Cortex of kidney (tissue), 1 donor: ENCODE measurements at places on chromosomes 1 and 21.

GRCh38 chr1:119467857-119468668 is 38.9 kb upstream of the HSD3B1 start:
- DNase-seq, result no peak

GRCh38 chr1:207268337-207268736 is 53.1 kb upstream of the CD55 start:
- no peak for DNase-seq

- DNase-seq, result no peak
These were observed 388.1 kb upstream of the NR5A2 start for GRCh38 chr1:199639453-199639852.

GRCh38 chr1:234322979-234323378 is 50.3 kb upstream of the COA6 start:
- DNase-seq, result no peak

DNA sequence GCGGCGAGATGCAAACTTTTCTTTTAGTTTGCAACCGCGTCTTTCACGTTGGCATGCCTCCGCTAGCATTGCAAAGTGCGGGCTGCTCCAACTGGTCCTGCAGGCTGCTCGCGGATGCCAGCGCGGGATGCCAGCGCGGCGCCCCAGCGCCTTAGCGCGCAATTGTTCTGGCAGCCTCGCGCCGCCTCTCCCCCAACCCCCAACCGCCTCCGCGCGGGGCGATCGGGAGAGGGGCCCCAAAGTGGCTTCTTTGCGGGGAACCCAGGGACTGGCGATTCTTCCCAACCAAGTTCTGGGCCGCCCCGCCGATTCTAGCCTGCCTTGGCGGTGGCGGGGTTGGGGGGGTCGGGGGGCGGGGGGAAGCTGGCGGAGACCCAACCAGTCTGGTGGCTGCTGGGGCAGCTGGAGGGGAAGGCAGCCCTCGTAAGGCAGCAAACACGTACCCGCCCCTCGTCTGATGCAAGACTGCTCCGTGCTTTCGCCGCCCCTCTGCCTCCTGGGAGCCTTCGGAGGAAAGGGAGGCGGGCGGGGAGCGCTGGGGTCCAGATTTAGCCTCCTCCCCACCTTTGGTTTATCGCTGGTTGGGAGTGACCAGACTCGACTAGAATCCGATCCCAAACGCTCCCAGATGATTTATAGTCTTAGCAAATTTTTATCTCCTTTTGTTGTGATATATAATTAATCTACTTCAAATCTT is 756 bp downstream of the PHGDH start:
- DNase-seq, result no peak

DNA sequence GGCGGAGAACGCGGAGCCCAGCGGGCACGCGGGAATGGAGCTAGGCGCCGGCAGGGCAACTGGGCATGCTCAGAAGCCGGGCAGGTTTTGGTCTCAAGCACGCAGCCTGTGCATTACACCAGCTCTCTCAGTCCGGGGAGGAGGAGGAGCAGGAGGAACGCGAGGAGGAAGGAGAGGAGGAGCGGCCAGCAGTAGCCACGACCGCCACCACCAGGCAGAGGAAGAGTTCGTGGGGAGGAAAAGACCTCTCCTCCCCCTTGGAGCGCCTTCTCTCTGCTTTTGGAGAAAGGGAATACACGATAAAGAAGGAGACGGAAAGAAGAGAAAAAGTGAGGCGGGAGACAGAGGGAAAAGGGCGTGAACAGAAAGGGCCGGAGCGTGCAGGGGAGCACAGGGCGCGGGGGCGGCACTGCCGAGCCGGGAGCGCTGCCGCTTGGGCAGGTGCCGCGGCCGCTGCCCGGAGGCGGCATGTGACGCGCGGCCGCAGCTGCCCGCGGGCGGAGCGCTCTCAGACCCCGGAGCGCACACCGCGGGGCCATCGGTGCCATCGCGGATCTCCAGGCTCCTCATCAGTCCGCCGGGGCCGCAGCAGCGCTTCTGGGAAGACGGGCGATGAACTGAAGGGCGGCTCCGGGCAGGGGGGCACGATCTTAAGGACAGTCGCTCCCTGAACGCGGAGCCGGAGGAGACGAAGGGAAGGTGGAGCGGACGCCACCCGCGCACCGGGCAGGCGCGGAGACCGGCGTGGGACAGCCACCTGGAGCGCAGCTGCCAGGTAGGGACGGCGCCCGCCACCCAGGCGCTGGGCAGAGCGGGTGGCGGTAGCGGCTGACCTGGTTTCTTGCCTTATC is at the start of gene CHRM3:
Gene CHRM3 (plus strand): TSS at position 116 of the 851 bp plus-strand sequence. CDS start 520,884 bp downstream, outside the sequence.
- DNase-seq, result no peak

DNA sequence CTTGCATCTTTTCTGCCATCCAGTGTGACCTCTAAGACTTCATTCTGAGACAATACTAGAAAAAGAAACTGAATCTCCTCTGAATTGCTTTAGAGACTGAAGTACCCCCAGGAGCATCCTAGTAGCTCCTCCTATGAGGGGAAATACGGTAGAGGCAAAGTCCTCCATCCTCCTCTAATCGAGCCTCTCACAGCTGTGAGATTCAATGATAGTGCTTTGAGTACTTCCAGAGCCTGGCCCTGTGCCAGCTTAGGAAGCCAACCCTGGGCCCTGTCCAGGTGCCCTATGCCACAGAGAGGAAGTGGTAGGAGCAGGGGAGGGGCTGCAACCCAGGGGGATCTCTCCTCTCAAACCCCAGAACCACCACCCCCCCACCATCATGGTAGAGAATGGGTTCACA is 10.7 kb downstream of the RORC start:
- DNase-seq, result no peak

GRCh38 chr1:225855503-225856300 is 26.5 kb downstream of the TMEM63A start:
- DNase-seq, result no peak

- no peak for DNase-seq
These were observed 96.7 kb downstream of the GABPA start for GRCh38 chr21:25831300-25831960.

DNA sequence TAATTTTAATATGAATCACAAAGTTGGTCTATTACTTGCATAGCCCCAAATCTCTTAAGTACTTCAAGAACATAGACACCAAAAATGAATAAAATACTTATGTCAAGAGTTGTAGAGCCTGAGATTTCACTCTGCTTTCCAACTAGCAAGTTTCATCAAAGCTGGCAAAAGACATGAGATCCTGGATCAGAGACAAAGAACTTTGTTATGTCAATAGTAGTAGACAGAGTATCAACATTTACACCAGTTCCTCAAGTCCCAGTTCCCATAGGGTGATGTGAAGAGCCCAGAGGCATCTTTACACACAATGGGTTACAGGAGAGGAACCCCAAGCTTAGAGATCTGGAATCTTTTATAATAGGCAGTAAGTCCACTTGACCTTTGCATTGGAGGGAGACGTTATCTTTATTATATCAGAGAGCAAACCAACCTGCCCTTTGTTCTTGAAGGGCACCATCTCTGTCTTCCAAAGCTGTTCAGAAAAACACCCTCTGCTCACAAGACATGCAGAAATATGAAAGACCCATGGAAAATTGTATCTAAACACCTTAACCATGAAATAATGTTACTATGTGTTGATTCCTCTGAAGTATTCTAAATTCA is 174.4 kb upstream of the GALNT2 start:
- no peak for DNase-seq

- no peak for DNase-seq
These were observed 15.0 kb downstream of the DDX59 start for GRCh38 chr1:200654660-200655059.

- no peak for DNase-seq
These were observed 25.6 kb upstream of the PRDM2 start for GRCh38 chr1:13674377-13674776.

DNA sequence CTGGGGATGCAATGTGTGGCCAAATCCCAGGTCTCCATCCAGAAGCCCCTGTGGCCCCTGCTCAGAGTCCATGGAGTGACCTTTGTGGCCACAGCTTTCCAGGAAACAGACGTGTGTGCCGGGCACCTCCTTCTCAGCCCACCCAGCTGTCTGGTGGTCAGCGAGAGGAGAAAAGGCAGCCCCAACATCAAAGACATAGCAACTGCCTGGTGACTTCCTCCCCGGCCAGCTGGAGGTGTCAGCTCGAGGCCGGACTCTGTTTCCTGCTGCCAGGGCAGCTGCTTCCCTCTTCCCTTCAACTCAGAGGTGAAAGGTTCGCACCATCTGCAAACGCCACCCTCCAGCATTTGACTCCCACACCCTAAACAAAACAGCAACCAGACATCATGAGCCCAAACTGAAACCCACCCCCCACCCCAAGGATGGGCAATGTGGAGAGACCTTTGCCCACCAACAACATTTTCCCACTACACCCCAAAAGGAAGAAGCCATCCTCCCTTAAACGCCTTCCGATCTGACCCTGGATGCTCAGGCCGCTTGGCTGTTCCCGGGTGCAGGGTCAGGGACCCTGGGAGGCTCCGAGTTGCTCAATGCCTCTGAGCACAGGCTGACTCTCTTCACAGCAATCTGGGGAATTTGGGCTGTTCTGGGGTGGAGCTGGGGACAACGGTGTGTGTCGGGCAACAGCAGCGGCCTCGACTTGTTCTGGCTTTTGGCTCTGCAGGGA is 162.3 kb downstream of the PSMG1 start:
- DNase-seq, result no peak

- DNase-seq, result no peak
These were observed 39.8 kb upstream of the FHAD1 start for GRCh38 chr1:15207031-15207828.

DNA sequence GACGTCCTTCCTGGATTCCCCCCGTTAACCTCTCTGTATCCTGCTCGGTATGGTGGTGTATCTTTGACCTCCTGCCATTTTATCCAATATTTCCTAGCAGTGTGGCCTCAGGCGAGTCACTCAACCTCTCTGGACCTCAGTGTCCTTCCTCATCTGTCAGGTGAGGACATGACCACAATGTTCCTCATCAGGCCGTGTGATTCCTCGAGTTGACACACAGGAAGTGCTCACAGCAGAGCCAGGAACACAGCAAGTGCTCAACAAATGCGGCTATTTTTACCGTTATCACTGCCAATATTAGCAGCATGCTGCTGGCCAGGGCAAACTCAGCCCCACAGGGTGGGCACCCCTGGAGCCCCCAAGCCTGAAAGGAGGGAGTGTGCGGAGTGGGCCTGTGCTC is 450.2 kb downstream of the KIF26B start:
- no peak for DNase-seq

DNA sequence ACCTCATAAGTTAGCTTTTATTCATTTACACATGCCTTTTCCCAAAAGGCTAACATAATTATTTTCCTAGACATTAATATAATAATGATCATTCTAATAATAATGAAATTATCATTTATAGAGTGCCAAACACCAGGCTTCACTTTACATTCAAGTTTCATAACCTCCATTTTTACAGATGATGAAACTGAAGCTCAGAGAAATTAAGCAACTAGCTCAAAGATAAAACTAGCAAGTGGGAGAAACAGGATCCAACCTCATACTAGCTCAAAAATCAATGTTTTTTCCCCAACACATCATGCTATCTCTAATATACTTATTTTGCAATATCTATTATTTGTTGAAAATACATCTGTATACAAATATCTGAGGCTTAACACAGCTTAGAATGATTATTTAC is 14.0 kb downstream of the LPGAT1 start:
- no peak for DNase-seq

DNA sequence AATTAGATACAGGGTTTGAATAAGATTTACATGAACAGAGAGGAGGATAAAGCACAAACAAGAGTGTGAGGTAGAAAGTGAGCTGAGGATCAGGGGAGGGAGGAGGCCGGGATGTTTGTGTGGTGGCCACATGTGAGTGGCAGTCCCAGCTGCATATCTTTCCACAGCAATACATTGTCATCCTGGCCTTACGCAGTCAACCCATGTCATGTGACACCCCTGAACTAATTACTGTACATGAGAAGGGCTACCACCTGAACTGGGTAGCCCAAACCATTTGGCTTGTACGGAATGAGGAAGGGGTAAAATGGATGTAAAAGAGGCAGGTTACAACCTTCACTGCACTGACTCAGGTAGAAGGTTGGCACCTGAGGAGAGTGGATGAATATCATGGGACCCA is 4.2 kb downstream of the SLAMF7 start:
- no peak for DNase-seq

GRCh38 chr1:46394872-46395465 is 852 bp downstream of the FAAH start:
- no peak for DNase-seq

DNA sequence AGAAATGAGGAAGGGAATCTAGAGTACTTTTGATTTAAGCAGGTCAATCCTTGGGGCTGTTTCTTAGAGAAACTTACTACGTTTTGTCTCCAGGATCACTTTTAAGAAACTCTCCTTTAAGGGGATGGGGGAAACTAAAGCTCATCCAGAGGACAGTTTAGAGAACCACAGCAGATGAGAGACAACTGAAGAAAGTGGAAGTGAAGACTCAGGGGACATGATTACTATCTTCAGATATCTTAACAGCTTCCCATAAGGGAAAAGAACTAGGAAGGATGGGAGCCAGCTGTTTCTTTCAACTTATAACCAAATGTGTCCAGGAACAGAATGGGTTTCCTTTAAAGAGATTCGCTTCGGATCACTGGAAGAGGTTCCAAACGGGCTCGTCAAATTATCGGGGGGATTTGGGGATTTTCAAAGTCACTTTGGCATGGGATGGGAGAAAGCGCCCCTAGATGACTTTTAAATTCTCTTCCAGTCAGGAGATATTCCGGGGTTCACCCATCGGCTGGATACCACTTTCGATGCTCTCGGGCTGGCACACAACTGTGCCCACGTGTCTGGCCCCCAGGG is 1.2 kb downstream of the SCMH1 start:
- DNase-seq, result no peak

- DNase-seq, result no peak
These were observed 34.0 kb upstream of the BCAR3 start for GRCh38 chr1:93715529-93716126.

- DNase-seq, result no peak
These were observed 95.9 kb downstream of the PTPN14 start for GRCh38 chr1:214455479-214455878.

DNA sequence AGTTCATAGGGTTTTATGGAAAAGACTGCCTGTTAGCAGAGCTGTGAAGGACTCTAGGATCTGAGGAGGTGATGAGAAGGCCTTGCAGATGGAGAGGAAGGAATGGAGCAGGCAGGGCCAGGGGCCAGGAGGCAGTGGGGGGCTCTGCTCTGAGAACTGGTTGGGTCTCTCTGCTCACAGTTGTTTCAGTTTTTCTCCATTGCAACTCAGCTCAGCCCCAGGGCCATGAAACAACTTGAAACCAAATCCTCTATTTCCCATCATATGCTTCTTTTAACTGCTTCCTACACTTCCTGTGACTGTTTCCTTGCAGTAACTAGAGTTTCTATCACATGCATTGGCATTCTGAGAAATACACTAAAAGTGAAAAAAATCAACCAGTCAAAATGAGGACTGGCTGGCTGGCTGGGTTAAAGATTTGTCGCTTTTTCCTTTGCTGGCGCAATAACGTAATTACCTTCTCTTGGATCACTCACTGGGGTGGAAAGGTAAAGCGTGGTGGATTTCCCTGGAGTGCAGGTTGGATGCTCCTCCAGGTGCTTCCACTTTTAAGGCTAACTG is 172.0 kb downstream of the CDC7 start:
- DNase-seq, result no peak

GRCh38 chr1:108708691-108709660 is 3.7 kb upstream of the FNDC7 start:
- no peak for DNase-seq

- no peak for DNase-seq
These were observed 449.0 kb downstream of the MATN1 start for GRCh38 chr1:30274173-30274970.
